ENCODE measurements at places on chromosomes 6 and 20.

DNA sequence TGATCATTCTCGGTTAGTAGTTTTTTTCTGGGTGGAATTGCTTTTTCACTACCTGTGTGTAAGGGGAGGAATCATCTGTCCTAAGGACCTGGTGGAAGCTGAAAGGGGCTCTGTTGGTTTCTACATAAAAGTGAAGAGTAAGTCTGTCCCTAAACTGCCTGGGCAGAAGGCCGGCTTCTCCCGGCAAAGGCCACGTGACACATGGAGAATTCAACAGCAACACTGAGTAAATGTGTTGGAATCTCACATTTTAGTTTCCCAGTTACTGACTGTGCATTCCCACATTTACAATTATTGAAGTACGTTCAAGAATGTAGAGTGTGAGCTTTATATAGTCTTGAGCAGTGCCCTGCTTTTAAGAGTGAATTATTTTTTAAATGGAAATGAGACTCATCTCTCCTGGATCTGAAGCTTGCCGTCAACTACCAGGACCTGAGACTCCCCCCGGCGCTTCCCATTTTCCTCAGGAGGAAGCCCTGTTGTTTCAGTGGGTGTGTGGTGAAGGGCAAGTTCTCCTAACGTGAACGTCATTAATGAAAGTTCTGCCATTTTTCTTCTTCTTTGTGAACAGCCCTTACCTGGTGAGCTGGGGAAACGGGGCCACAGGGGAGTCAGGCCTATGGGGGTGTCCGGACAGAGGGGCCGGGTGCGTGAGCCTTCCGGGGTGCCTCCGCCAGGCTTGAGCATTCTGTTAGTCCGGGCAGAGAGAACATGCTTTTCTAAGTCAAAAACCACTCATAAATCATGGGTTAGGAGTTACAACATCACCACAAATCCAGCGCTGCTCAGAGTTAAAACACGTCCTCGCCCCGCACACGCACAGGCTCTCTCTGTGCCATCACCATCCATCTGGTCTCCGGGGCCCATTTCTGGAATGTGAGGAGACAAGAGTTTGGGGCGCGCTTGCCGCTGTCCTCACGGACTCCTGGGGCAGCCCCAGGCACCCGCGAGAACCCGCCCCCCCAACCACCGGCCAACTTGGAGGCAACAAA is 56.6 kb upstream of the SMOC2 start:
- DNase-seq, result no peak

GRCh38 chr6:137496368-137496767 is 2.2 kb upstream of the OLIG3 start:
- DNase-seq, result no peak

- no peak for DNase-seq
Observed at GRCh38 chr6:43901733-43902230, 131.8 kb downstream of the VEGFA start.

DNA sequence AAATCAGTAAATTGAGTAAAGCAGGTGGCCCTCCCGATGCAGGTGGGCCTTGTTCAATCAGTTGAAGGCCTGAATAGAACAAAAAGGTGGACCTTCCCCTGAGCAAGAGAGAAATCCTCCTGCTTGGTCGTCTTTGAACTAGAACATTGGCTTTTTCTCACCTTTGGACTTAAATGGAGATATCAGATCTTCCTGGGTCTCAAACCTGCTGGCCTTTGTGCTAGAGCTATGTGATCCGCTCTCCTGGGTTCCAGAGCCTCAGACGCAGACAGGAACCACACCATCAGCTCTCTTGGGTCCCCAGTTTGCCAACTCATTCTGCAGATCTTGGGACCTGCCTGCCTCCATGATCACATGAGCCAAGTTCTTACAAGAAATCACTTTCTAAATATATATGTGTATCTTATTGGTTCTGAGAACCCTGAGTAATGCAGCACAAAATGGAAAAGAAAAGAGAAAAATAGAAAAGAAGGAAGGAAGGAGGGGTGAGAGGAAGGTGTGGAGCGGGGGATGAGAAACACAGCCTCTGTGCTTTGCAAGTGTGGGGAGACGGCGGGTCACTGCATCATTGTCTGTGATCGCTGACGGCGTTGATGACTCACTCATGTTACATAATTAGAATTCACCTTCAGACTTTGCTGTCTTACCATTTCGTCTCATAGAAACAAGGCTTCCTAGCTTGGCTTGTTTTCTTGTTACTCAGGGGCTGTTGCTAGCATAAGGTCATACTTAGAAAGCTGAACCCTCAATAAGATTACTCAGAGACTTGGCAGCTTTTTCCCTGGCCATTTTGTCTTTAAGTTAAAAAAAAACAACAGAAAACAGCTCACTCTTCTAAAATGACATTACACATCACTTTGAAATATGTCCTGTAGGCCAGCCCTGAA is 85.7 kb upstream of the NEDD9 start:
- no peak for DNase-seq

DNA sequence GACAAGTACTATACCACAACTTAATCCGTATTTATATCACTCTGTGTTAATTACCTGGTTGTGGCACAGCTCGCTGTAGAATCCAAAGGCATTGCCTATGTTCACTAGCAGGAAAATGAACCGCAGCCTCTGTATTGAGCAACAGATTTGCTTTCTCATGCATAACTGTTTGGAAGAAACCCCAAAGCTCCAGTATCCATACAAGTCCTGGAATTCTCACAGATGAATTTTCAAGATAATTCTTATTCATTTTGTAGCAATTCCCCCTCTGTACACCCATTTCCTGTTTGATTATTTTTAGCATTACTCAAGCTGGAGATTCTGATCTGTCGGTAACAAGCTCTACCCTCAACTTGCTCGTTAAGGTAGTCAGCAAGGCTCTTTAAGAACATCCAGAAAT is 63.5 kb downstream of the STMND1 start:
- DNase-seq, result no peak

- no peak for DNase-seq
Observed at GRCh38 chr20:6575912-6576401, 191.5 kb upstream of the BMP2 start.

- no peak for DNase-seq
Observed at GRCh38 chr6:133130863-133131262, 110.3 kb upstream of the EYA4 start.

- DNase-seq, result no peak
Observed at GRCh38 chr6:12024699-12025434, 12.8 kb downstream of the HIVEP1 start.

- DNase-seq, result no peak
Observed at GRCh38 chr6:18391023-18391422, 3.9 kb downstream of the RNF144B start.

- no peak for DNase-seq
Observed at GRCh38 chr6:23712756-23713155, 413.3 kb upstream of the NRSN1 start.

- DNase-seq, result peak; percentile 71
Observed at GRCh38 chr20:25686081-25687067, 10.3 kb downstream of the ZNF337 start.

DNA sequence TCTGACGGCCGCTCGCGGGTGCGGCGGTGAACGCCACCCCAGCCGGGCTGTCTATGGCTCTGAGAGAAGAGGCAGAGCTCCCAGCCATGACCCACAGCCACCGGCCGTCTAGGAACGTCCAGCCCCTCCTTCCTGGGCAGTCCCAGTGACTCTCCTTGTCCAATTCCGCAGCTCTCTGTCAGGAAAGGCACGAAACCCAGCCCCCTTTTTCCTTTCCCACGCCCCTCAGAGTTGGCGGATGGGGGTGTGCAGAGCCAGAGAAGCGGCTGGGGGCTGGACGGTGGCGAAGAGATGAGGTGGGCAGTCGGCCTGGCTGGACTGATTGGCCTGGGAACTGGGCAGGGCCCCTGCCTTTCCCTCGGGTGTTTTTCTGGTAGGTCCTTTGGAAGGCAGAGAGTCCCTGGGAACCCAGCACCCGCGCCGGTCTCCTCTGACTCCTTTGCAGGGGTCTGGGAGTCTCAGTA is 1.5 kb downstream of the EBF4 start:
- DNase-seq, result no peak

GRCh38 chr6:26196846-26197635 is 109.8 kb downstream of the HFE start:
- DNase-seq, result peak; percentile 97

- no peak for DNase-seq
Observed at GRCh38 chr20:313948-314347, 11.4 kb upstream of the SOX12 start.

GRCh38 chr6:157667211-157668008 is 155.6 kb upstream of the SNX9 start:
- peak; percentile 89 for DNase-seq

- DNase-seq, result no peak
Observed at GRCh38 chr6:136378888-136379287, 89.2 kb upstream of the BCLAF1 start.

DNA sequence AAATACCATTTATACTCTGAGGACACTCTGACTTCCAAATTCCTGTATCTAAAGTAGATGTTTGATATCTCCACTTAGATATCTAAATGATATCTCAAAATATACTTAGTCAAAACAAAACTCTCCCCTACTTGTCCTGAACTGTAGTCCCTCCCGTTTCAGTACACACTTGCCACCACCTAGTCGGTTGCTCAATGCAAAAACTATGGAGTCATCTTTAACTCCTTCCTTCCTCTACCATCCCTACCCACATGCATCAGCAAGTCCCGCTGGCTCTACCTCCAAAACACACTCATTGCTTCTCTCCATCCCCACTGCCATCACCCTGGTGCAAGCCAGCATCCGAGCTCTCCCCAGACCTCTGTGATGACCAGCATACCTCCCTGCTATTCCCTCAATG is 13.2 kb downstream of the STX7 start:
- DNase-seq, result no peak

DNA sequence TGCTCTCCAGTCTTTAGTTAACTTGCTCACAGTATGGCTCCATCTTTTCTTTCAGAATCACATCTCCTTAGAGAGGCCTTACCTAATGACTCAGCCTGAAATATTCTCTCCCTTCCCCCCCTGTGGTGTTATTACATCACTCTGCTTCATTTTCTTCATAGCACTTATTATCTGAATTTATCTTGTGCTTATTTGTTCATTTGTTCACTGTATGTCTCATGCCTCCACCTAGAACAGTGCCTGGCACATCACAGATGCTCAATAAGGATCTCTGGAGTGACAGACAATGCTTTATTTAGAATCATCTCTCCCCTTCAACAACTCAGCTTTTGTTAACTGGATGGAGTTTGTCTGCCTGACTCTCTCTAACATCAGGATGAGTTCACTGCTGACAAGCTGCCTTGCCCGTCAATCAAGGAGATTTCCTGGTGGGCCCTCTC is 96.6 kb upstream of the MAN1A1 start:
- no peak for DNase-seq

Data from cerebellar cortex (tissue), 1 donor.